GM23248 (cell line): ENCODE measurements at places on chromosomes 7 and 10. TPM values are rescaled to one million over a fixed set of nuclear protein-coding genes. Genes with fewer than 3 reads are reported as not detected.

GRCh38 chr10:86321568-86321967 is 45.0 kb downstream of the GRID1 start:
- DNase-seq = no peak

DDX56 gene
- total RNA-seq = 54.3 and 70.5 TPM in 2 replicates

DNA sequence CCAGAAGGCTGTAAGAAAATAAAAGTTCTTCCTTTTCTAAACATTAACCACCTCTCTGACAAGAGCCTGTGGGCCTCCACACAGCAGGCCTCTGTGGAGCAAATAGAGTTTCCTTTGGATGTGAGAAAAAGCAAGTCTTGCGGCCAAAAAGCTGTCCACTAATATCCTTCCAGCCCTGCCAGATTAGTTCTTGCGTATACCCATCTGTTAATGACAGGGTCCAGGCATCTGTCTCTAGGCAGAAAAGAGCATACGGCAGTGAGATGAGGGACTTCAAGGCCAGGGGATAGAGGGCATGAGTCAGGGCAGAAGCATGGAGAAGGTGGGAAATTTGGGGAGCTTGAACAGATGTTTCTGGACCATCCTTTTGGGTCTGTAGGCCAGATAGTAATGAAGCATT is 164.9 kb downstream of the NSUN6 start:
- no peak for DNase-seq

GRCh38 chr10:89515031-89515841 is 20.2 kb downstream of the SLC16A12 start:
- DNase-seq = peak; percentile 97
